ENCODE measurements at places on chromosomes 16 and 17.
A peak's percentile ranks its signal among the peaks of the same experiment; 100 is the strongest.

DNA sequence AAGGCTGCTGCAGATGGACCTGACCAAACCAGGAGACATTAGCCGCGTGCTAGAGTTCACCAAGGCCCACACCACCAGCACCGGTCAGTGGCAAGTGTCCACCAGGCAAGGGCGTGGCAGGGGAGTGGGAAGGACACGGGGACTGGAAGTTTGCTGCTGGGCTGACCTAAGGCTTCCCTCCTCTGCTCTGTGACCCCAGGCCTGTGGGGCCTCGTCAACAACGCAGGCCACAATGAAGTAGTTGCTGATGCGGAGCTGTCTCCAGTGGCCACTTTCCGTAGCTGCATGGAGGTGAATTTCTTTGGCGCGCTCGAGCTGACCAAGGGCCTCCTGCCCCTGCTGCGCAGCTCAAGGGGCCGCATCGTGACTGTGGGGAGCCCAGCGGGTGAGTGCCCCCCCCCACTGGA lies 4.8 kb downstream of the HSD11B2 start:
- DNase-seq: no peak

- peak; percentile 49 for DNase-seq
Measured at GRCh38 chr17:31550389-31551056, 159.0 kb downstream of the RAB11FIP4 start.

DNA sequence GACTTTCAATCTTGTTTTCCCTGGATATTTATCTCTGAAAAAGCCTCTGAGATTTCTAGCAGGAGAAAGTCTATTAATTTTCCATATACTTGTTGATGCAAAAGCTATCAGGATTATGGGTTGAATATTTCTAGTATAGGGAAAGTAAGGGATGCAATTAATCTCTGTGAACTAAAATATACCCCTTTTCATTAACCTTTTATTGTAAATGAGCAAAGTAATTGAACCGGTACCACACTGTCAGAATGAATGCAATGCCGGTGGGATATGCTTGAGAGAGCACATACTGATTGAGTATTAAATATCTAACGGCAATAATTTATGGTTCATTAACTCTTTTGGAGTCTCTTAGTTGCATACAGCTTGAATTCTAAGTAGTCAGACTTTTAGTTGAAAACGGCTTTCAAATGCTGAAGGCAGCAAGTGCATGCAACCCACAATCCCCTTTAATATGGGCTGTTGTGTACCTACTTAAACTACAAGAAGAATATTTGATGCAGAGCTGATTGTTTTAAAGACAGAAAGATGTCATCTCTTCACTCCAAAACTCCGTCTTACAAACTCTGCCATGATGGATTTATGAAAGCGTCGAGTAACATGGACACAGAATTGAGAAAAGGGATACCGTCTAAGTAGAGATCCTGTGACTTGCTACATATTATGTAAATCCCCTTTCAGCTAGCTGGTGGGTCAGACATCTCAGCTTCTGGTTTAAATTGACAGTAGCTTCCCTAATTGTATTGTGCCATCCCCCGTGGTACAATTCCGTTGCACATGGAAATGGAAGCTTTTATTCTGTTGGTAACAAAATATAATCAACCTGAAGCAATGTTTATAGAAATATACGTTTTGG lies 141.3 kb upstream of the CDH8 start:
- DNase-seq: no peak

GRCh38 chr17:67403065-67403464 lies 26.0 kb downstream of the PITPNC1 start:
- DNase-seq: no peak

GRCh38 chr17:10439816-10440215 lies 18.1 kb upstream of the MYH8 start:
- no peak for DNase-seq

DNA sequence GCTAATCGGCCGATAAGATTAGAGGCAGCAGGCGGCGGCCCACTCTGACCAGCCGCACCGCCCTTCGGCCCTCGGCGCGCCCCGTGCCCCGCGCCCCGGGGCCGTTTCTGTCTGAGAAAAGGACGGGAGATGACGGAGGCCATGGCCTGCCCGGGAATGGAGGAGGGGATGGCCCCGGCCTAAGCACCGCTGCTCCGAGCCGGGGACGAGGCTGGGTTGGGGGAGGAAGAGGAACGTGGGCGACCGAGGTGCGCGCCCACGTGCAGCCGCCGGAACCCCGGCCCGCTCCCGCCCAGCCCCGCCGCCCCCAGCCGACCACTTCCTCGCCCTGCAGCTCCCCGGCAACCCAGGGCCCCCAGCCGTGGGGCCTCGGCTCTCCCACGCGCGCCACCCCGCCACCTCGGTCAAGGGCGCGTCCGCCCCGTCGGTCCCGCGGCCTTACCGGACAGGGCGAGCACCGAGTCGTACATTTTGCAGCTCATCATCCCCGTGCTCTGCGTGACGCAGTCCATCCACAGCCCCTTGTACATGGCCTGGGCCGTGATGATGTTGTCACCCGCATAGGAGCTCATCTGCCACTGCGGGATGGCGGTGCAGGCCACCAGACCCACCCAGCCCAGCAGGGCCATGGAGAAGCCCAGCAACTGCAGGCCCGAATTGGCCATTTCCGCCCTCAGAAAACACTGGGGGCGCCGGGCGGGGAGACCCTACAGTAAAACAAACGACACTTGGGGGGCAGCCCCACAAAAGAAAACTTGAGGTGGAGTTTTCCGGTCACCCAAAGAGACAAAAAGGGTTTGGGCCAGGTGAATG lies 693 bp downstream of the CLDN7 start:
- DNase-seq: no peak

- DNase-seq: peak; percentile 72
Measured at GRCh38 chr17:62778990-62779681, 29.0 kb downstream of the MARCHF10 start.

- no peak for DNase-seq
Measured at GRCh38 chr17:57317079-57317478, 60.8 kb downstream of the MSI2 start.

GRCh38 chr16:2761472-2761871 lies 9.0 kb downstream of the SRRM2 start:
- no peak for DNase-seq

DNA sequence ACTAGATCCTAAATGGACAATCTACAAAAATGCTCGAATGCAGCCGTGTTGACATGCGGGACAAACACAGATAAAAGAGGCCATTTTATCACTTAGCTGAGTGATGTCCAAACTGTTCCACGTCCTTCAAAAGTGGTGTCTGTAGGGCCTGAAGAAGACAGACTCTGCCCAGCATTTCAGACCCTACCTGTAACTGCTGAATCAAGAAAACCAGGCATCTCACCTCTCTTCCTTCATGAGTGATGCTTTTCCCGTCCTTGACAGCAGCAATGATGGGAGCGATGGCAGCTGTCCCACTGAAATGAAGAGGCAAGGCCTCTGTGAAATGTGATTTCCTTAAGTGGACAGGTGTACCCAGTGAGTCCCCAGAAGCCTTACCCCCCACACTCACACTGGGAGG lies 12.3 kb downstream of the ELAC2 start:
- no peak for DNase-seq

Data from NCI-H1105 (cell line).